ENCODE measurements at places on chromosomes 16 and 17.
A peak's percentile ranks its signal among the peaks of the same experiment; 100 is the strongest.

DNA sequence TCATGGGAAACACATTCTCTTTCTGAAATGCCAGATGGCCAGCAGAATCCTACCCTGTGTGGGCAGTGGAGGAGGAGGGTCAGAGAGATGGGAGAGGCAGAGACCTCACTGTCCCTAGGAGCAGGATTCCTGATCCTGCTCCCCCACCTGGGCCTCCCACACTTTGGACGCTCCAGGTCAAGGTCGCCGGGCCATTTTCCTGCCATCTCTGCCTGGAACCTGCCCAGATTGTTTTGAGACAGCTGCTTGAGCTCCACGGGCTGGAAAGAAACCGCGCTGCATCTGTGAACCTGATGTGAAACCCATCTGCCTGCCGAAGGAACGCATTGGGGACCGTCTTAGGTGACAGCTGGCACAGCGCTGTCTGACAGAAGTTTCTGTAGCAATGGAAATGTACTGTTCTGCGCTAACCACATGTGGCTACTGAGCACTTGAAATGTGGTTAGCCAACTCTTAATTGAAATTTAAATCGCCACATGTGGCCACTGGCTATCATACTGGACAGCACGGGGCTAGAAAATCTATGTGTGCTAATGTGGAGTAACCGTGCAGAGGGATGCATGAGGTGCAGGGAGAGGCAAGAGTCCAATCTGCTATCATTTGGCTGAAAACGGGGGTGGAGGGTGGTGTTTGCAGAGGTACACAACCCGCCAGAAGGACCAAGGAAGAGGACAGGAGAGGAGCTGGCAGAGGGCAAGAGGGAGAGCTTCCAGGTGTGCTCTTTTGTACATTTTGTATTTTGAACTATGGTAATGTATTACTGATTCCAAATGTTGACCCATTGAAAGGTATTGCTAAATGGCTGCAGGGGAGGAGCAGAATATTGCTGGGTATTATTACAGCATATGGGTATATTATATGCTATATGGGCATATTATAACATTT, 15.4 kb upstream of the NUBP1 start:
- DNase-seq, result no peak

DNA sequence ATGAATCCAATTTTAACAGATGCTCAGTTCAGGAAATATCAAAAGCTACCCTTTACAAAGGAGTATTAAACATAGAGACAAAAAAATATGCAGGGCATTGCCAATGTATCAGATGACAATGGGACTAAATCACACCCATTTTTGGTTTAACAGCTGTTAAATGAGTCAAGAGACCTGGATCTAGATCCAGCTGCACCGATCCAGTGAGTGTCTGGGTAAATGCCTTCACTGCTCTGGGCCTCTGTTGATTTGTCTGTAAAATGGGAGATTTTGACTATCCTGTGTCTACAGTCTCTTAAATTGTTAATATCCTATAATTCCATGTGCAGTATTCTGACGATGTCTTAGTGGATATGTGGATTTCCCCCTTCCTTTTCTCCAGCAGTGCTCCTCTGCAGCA, 16.4 kb downstream of the KRT23 start:
- DNase-seq, result no peak

GRCh38 chr16:75794426-75794825, 68.1 kb upstream of the CPHXL start:
- DNase-seq, result no peak

GRCh38 chr16:77650761-77651160, 71.6 kb upstream of the NUDT7 start:
- no peak for DNase-seq

DNA sequence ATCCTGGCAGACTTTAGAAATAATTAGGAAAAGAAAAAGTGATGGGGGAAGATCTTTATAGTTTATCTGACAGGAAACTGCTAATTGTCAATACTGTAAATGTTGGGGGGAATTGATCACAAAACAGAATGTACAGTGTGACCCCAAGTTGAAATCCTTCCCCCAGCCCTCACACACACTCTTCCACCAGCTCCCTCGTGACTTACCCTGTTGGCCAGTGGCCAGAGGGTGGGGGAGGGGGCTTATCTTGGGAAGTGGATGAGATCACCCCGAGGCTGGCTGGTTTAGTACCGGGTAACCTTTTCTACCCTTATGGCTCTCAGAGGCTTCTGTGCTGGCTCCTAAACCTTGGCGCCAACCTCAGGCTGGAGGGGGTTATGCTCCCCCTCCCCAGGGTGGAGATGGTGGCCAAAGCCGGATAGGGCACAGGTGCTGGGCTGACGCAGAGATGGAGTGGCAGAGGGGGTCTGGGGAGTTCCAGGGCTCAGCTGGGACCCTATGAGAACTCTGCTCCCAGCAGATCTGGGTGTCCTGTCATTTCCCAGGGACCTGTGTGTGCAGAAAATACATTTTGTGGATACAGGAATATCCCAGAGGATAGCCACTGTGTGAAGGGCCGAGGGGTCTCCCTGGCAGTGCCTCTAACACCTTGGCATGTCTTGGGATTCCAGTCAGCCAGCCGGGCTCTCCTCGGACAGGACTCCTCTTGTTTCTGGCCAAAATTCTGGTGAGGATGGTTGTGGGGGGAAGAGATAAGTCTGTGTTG, 18.6 kb downstream of the CDH16 start:
- DNase-seq, result no peak

GRCh38 chr17:47224966-47225365, 15.8 kb downstream of the MYL4 start:
- no peak for DNase-seq

GRCh38 chr17:43755389-43755875, 3.2 kb downstream of the SOST start:
- DNase-seq, result peak; percentile 10

GRCh38 chr16:20873331-20873730, 26.8 kb downstream of the DCUN1D3 start:
- no peak for DNase-seq

DNA sequence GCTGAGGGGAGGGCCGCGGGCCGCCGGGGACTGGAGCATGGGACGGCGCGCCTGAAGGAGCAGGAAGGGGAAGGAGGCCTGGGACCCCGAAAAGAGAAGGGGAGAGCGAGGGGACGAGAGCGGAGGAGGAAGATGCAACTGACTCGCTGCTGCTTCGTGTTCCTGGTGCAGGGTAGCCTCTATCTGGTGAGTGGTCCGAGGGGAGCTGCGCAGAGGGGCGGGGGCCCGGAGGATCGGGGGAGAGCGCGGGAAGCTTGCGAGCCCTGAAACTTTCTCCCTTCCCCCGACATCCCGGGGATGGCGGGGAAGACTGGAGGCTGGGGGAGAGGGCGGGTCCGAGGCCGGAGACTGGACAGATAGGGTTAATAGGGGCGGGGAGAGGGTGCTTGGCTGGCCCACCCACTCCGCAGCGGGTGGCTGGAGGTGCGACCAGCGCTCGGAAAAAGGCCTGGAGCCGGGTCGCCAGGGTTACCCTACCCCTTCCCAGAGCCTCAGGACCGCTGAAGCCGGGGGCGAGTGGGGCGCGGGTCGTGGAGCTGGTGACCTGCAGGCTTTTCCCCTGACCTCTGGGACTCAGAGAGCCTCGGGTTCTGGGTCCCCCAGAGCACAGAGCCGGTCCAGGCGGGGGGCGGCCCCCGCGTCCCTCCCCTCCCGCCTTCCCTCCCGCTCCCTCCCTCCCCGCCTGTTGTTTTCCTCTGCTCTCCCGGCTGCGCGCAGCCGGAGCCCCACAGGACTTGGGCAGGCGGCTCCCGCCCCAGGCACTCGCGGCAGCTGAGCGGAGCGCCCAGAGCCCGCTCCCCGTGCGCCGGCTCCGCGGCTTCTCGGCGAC, 631 bp downstream of the NXPH3 start:
- no peak for DNase-seq

GRCh38 chr16:1204933-1205332, 20.1 kb downstream of the TPSG1 start:
- DNase-seq, result no peak

GRCh38 chr17:77740481-77740880, 218.0 kb upstream of the TNRC6C start:
- no peak for DNase-seq

DNA sequence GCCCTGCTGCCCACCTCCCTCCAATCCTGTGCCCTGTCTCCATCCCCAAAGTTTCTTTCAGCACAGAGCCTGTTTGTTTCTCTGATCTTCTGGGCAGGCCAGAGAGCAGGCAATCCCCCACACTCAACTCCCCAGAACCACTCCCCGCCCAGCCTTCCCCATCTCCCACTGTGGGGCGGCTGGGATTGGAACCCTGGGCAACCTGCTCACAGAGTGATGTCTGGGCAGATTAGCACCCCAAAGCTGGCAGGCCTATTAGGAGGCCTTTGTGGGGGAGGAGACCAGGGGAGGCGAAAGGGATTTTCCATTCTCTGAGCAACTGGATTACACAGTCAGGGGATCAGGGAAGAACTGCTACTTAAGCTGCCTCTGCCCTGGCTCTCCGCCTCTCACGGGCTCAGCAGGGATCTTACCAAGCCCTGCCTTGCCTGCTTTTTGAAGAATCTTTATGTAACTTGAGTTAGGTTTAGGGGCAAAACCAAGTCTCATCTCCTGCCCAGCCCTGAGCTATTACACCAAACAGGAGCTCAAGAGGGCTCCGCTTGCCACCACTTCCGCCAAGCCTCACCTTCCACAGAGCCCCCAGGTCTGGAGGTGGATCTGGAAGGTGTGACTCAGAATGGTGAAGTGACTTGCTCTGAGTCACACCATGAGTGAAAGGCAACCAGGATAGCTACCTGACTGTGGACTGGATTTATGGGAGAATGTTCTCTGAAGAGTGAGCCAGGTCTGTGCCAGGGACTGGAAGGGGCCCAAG, 16.0 kb upstream of the LHX1 start:
- DNase-seq, result peak; percentile 86

DNA sequence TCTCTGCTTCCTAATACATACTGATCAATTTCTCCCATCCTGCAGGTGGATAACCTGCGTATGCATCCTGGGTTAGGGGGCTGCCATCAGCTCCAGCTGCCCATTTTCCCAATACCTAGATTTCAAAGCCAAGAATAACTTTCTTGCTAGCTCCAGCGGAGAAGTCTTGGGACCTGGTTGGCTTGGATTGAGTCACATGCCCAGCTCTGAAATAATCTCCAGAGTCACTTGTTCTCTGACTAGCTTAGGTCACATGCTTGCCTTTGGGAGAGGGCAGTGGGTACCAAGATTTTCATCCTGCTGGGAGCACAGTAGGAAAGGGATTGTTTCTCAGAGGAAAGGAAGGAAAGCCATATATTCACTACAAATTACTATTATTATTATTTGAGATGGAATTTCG, 70.0 kb upstream of the ELAC2 start:
- no peak for DNase-seq

GRCh38 chr17:4710693-4711634, 532 bp downstream of the ARRB2 start:
- DNase-seq, result peak; percentile 48

DNA sequence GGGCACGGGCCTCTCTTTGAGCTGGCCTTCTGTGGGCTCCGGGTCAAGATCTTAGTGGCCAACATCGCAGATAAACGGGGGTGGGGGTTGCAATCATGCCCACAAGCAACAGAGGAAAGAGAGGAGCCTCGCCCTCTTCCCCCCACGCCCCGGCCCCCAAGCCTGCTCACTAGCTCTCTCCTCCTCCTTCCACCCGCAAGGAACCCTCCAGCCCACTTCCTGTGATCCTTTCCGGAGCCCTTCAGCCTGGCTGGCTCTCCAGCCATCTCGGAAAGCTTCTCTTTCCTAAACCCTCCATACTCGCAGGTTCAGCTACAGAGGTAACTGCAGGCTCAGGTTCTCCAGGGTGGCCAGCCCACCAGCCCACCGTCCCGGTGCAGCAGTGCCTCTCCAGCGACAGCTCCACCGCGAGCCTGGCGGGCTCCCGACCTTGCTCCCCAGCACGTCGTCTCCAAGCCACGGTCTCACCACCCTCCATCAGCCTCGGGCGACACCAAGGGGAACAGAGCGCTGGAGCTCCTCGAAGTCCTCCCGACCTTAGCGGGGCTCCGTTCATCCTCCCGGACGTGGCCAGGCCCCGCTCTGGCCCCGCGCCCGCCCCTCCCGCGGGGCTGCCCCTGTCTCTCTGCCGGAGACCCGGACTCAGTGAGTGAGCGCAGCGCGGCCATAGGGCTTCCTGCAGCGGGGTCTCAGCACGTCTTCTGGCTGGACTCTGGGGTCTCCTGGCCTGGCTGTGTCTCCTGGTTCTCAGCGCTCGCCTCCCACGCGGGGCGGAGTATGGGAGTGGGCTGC, 12.9 kb upstream of the ODF4 start:
- DNase-seq, result peak; percentile 11

All from stimulated activated CD4-positive, alpha-beta T cell treated with anti-CD3 and anti-CD28 coated beads, Interleukin-1b, Interleukin-23, amount 100 ng/mL, for 48 hours (primary cell).